ENCODE measurements at places on chromosomes 16 and 17.
A peak's percentile ranks its signal among the peaks of the same experiment; 100 is the strongest.

- peak; percentile 31 for DNase-seq
Measured at GRCh38 chr17:21042458-21043295, at the start of gene USP22. Gene USP22 (minus strand): TSS chr17:21043011. CDS start chr17:21042835, 176 bp downstream.

DNA sequence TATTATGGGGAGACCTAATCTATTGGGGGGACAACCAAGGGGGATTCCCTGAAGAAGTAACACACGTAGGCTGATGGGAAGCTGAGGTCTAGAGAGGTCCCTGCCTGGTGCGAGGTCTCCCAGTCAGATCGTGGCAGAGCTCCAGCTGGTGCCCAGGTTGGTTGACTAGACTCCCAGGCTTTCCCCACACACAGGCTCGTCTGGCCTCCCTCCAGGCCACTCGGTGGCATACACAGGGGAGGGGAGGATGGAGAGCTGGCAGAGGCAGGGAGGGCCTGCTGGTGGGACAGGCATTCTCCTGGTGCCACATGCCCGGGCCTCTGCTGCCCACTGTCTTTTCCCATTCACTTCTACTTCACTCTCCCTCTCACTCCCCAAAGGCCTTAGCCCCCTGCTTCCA lies 8.5 kb upstream of the SOCS3 start:
- DNase-seq, result no peak

GRCh38 chr17:75877752-75878173 lies 618 bp downstream of the TRIM47 start:
- DNase-seq, result peak; percentile 82

- no peak for DNase-seq
Measured at GRCh38 chr17:30580916-30581315, 103.7 kb downstream of the GOSR1 start.

DNA sequence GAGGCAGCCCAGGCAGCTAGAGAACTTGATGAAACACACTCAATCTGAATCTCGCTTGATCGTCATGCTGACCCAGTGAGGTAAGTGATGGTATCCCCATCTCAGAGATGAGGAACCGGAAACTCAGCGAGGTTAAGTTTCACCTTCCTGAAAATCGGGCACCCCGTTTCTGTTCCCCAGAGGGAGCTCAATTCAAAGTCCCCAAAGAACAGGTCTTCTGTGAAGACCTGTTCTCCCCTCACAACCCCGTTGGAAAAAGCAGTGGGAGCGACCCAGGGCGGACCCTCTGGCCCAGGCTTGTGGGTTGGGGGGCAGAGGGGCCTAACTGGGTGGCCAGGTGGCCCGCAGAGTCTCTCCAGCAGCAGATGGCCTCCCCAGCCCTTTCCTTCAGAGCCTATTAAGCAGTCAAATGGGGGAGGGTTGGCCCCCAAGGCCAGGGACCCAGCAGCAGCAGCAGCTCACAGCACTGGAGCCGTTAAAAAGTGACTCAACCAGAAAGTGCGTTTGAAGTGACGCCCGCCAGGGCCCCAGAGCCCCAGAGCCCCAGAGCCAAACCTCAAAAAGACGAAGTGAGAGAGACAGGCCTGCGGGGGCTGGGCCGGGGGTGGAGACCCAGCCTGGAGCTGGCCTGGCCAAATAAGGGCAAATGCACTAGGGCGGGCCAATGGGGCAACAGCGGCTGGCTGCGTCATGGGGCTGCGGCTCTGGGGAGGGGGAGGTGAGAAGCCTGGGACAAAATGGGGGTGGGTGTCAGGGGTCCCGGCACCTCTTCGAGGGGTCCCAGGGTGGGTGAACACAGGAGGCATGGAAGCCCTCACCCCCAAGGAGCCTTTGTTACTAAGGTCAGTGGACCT lies 9.2 kb upstream of the TSPOAP1 start:
- peak; percentile 66 for DNase-seq

Measured in tibial artery (tissue), 4 donors.